ENCODE measurements at places on chromosomes 16 and 17.
A peak's percentile ranks its signal among the peaks of the same experiment; 100 is the strongest.

DNA sequence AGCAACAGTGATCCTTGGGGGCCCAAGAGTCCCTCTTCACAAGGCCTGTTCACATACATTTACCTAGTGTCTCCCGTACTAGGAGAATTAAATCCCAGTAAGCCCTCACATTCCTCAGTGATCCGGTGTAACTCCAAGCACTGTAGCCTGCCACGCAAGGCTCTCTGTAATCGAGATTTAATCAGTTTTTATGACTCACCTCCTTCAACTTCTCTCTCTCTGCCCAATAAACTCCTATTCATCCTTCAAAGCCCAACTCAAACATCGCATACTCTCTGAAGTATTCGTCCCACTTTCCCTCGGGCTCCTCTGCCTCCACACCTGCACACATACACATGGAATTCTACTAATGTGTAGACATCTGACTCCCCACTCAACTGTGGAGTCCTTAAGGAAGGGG is 141.8 kb downstream of the CMIP start:
- peak; percentile 93 for DNase-seq

GRCh38 chr16:79379095-79379494 is 221.4 kb downstream of the MAF start:
- no peak for DNase-seq

- DNase-seq: no peak
These were observed 57.1 kb downstream of the HELZ start for GRCh38 chr17:67187927-67188326.

DNA sequence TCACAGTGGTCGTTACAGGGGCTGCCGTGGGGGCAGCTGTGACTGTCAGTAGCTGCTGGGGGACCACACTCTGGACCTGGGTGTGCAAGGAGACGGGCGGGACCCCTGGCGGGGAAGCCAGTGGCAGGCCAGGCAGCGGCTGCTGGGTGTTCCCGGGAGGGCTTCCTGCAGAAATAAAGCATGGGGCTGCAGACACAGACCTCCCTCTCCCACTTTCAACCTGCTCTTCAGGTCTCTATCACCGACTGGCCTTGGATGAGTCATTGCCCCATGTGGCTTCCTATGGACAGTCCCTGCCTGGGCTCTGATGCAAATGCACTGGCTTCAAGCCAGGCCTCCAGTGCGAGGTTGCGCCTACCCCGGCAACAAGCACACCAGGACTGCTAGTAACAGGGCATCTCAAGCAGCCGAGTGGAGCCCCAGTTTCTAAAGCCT is 17.2 kb downstream of the SREBF1 start:
- peak; percentile 93 for DNase-seq

GRCh38 chr16:48089053-48089792 is 66.6 kb downstream of the ABCC12 start:
- no peak for DNase-seq
